ENCODE measurements at places on chromosomes 16 and 17.
A peak's percentile ranks its signal among the peaks of the same experiment; 100 is the strongest.

DNA sequence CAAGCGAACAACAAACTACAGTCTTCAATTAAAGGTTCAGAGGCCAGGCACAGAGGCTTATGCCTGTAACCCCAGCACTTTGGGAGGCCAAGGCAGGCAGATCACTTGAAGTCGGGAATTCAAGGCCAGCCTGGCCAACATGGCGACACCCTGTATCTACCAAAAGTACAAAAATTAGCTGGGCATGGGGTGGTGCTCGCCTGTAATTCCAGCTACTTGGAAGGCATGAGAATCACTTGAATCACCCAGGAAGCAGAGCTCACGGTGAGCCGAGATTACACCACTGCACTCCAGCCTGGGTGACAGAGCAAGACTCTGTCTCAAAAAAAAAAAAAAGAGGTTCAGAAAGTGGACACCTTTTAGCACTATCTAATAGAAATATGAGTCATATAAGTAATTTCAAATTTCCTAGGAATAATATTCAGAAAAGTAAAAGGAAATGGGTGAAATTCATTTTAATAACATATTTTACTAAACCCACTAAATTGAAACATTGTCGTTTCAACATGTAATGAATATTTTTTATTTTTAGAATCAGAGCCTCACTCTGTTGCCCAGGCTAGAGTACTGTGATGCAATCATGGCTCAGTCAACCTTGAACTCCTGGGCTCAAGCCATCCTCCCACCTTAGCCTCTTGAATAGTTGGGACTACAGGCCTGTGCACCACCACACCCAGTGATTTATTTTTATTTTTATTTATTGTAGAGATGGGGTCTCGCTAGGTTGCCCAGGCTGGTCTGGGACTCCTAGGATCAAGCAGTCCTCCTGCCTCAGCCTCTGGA, 15.2 kb upstream of the MARCHF10 start:
- DNase-seq = no peak

DNA sequence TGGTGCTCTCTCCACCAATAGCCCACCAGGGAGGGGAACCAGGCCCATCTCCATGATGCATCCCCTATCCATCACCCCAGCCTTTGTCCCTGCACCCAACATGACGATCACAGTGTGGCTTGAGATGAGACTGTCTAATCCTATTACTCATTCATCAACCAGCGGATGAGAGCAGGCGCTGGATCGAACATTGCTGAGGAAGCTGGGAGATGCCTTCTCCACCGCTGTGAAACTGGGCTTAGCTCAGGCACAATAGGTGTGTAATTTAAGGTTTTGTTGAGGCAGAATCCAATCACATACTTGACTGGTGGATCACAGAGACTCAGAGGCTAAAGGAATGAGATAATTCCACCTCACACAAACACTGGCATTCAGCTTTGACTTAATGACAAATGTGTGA, 64.6 kb upstream of the IRX3 start:
- no peak for DNase-seq

DNA sequence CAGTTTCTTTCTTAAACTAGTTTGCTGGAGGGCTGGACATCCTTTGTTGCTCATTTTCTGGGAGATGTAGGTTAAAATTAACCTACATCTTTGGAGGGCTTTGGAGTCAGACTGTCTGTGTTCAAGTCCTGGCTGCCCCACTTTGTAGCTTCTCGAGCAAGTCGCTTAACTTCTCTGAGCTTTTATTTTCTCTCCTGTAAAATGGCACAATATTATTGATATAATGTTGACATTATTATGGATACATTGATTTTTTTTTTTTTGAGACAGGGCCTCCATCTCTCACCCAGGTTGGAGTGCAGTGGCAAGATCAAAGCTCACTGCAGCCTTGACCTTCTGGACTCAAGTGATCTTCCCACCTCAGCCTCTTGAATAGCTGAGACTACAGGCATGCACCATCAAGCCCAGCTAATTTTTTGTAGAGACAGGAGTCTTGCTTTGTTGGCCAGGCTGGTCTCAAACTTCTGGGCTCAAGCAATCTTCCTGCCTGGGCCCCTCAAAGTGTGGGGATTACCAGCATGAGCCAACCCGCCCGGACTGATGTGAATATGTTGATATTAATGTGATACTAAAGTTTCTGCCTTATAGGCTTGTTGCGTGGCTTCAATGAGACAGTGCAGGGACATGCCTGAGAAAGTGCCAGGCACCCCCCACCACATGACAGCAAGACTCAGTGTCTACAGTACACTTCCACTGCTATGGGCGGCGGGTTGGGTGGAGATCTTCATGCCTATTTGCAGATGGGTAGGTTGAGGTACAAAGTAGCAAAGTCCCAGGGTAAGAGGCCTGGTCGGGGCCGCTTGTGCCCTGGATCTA, 31.6 kb upstream of the RMI2 start:
- no peak for DNase-seq

GRCh38 chr17:57294629-57295501, 38.5 kb downstream of the MSI2 start:
- no peak for DNase-seq

DNA sequence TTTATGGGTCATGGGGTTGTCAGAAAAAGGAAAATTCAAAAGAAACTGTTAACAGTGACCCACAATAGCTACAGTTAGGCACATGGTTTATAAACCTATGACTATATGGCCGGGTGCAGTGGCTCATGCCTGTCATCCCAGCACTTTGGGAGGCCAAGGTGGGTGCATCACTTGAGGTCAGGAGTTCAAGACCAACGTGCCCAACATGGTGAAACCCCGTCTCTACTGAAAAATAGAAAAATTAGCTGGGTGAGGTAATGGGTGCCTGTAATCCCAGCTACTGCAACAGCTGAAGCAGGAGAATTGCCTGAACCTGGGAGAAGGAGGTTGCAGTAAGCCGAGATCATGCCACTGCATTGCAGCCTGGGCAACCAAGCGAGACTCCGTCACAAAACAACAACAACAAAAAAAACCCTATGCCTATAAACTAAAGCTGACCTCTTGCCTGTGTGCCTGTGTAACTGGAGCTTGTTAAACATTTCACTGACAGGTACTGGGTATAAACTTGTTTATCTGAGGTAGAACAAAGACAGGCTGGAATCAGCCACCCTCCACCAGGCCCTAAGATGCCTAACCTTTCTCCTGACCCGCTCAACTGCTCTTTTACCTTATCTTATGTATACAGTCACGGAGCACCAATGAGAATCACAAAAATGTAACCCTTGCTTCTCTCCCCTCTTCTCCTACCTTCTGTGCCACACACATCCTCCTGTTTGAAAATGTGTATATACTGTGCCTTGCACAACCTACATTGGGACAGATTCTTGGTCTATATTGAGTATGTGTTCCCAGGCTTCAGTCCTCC, 62.9 kb upstream of the ATF7IP2 start:
- DNase-seq = no peak

DNA sequence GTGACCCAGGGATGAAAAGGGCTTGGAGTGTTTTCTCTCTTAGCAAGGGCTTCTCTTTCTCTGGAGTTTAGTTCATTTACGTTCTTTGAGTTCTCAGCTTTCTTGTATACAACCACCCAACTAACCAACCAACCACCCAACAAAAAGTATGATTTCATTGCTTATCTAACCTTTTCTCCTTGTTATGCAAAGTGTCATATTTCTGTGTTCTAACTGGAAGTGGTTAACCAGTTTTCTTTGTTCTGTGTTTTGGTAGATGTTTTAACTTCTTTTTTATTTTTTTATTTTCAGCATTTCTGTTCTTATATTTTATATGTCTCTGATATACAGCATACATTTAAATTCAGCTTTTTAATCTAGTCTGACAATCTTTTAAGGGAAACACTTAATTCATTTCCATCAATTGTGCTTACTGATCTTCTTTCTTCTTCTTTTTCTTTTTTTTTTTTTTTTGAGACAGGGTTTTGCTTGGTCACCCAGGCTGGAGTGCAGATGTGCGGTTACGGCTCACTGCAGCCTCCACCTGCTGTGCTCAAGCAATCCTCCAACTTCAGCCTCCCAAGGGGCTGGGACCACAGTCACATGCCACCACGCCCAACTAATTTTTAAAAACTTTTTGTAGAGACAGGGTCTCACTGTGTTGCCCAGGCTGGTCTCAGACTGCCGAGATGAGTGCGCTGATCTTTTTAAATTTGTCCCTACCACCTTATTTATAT, 29.6 kb downstream of the NLK start:
- no peak for DNase-seq

DNA sequence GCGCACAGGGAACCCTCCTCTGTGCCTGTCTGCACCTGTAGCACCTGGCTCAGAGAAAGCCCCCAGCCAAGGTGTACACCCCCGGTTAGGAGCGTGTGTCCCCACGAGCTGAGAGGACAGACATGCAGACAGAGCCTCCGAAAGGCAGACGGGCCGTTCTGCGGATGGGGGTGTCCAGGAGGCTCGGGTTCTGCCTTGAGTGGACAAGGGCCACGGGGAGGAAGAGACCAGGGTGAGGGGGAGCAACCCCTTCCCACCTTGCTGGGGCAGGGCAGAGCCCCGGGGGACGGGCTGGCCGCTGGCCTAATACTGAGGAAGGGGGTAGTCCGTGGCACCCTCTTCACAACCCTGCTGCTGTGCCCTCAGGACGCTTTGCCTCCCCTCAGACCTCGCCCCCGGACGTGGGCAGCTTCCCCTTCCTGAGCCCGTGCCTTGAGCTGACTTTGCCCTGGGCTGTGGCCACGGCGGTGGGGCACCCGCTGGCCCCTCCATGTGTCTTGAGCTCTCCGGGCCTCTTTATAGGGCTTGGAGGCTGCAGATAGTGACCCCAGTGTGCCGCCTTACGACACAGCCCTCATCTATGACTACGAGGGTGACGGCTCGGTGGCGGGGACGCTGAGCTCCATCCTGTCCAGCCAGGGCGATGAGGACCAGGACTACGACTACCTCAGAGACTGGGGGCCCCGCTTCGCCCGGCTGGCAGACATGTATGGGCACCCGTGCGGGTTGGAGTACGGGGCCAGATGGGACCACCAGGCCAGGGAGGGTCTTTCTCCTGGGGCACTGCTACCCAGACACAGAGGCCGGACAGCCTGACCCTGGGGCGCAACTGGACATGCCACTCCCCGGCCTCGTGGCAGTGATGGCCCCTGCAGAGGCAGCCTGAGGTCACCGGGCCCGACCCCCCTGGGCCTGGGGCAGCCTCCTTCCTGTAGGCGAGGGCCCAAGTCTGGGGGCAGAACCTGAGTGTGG, 5.7 kb downstream of the SLC22A31 start:
- no peak for DNase-seq

- DNase-seq = peak; percentile 35
Measured at GRCh38 chr17:74748529-74749278, at the start of gene NHERF1. Gene NHERF1, plus strand, starts transcription at chr17:74748628. Its CDS starts 219 bp downstream, at chr17:74748847.

- DNase-seq = no peak
Measured at GRCh38 chr17:67637901-67638641, 79.7 kb upstream of the NOL11 start.

DNA sequence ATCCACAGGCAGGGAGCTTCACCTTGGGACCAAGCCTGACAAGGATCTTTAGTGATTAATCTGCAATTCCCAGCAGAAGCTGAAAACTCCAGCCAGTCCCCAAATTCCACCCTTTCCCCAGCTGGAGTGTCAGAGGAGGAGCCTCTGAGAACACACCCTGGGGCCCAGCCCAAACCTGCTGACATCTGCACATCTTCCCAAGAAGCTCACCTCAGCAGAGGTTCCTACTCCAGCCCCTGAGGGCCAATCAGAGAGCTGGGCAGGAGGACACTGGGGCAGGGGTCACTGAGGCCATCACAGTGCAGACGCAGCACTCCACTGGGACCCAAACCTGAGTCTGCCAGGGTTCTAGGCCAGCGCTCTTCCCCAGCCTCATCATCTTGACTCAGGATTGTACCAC, 44.9 kb downstream of the CNGB1 start:
- no peak for DNase-seq

- DNase-seq = peak; percentile 27
Measured at GRCh38 chr16:65769776-65770438, 596.6 kb upstream of the CDH5 start.

GRCh38 chr16:85698935-85699558, 10.3 kb upstream of the GINS2 start:
- DNase-seq = no peak

DNA sequence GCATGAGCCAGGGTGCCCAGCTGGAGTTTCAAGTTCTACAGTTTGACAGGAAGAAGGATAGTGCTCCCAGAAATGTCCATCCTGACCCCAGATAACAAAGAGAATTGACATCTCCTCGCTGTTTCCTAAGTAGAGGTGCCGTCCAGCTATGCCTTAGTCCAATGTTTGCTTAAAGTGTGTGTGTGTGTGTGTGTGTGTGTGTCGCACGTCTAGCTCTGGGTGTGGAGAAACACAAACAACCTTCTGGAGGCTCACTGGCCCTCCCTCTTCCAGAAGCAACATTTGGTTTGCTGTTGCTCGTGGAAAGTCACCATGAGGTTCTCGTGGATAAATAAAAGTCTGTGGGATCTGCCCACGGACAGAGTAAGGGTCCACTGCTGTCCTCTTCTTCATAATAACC, 22.1 kb downstream of the EMP2 start:
- DNase-seq = no peak

DNA sequence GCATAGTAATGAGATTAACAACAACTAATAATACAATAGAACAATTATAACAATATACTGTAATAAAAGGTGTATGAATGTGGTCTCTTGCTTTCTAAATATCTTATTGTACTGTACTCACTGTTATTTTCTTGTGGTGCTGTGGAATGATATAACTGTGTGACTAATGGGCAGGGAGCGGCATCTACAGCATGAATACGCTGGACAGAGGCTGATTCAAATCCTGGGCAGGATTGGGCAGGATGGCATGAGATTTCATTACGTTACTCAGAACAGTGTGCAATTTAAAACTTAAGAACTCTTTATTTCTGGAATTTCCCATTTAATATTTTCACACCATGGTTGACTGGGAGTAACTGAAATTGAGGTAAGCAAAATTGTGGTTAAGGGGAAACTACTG, 1239.8 kb upstream of the GOT2 start:
- peak; percentile 2 for DNase-seq

DNA sequence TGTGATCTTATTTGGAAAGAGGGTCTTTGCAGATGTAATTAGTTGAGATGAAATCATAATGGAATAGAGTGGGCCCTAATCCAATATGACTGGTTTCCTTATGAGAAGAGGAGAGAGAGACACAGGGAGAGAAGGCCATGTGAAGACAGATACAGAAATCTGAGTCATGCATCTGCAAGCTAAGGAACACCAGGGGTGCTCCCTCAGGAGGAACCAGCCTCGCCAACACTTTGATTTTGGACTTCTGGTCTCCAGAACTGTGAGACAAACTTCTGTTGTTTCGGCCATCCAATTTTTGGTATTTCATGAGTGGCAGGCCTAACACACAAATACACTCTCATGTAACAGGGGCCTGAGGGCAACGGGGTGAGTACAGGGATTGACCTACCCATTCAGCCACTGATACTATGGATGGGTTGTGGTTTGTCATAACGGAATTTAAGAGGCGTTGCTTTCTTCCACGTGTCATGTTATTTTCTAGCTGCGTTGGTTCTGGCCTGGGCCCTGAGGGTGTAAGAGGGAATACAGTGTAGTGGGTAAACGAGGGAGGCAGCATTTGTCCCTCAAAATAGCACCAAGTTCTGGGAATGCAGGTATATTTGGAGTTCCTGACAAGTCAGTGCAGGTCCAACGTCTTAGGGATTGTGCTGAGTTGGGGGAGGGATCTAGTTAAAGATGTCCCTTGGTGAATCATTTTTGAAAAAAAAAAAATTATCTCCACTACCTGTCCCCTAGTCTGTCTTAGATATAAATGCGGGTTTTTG, 17.7 kb downstream of the PLCG2 start:
- DNase-seq = no peak

All from non-pigmented ciliary epithelial cell (primary cell).